Metanephros (tissue), 2 donors: ENCODE measurements at places on chromosomes 6 and 20. TPM values are rescaled to one million over a fixed set of nuclear protein-coding genes. Genes with fewer than 3 reads are reported as not detected.

Gene PAK5
- 0.06 TPM for total RNA-seq

Gene ARMH2
- not detected for total RNA-seq

Gene LHFPL5
- not detected for total RNA-seq

Gene MYL9
- 19.2 TPM for total RNA-seq

Gene HLA-DPB1
- total RNA-seq, result 26.6 TPM

Gene HTR1E
- total RNA-seq, result 0.93 TPM

Gene KLC4
- 43.6 TPM for total RNA-seq

Gene USP49
- 9.1 TPM for total RNA-seq

Gene RNF182
- 1.4 TPM for total RNA-seq

Gene EEF1A2
- 139 TPM for total RNA-seq

Gene XKR7
- 0.23 TPM for total RNA-seq

Gene FAM217A
- total RNA-seq, result 0.29 TPM

Gene OR12D1
- total RNA-seq, result not detected

Gene SNAP25
- 3.2 TPM for total RNA-seq

Gene ZNF165
- 3.0 TPM for total RNA-seq

Gene CYP21A2
- total RNA-seq, result 0.64 TPM

Gene RCAN2
- 11.9 TPM for total RNA-seq

Gene BAK1
- 18.8 TPM for total RNA-seq

Gene OLIG3
- not detected for total RNA-seq
